CD4-positive, alpha-beta memory T cell (primary cell): ENCODE measurements at places on chromosomes 3 and 15. TPM values are rescaled to one million over a fixed set of nuclear protein-coding genes. Genes with fewer than 3 reads are reported as not detected.

The CHRD gene
- not detected for polyA plus RNA-seq

DNA sequence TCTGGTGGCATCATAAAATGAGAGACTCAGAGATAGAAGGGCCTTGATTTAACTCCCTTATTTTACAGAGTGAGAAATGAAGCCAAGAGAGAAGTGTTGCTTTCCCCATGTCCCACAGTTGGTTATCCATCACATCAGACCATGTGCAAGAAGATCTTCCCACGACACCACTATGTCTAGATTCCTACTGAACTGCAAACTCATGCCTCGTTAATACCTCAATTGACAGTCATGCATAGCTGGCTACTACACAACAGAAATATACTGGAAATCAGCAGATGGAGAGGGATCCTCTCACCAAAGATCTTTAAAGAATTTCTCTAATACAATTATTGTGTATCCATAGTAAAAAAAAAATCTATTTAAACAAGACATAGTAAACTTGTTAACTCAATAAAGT is 33.3 kb downstream of the PEAK1 start:
- DNase-seq = no peak
- no peaks in the 10 kb centered on the region for H3K27me3 ChIP-seq
- no peak overlapping the region for H3K4me3 ChIP-seq
- no peaks in the 10 kb centered on the region for H3K4me1 ChIP-seq
- H3K36me3 ChIP-seq = no peaks in the 10 kb centered on the region

- no peak overlapping the region for H3K27ac ChIP-seq
- H3K4me1 ChIP-seq = no peaks in the 10 kb centered on the region
- DNase-seq = no peak
- no peak overlapping the region for H3K4me3 ChIP-seq
- H3K27me3 ChIP-seq = no peaks in the 10 kb centered on the region
These were observed 127.4 kb upstream of the SLC6A11 start for GRCh38 chr3:10688548-10689172.

DNA sequence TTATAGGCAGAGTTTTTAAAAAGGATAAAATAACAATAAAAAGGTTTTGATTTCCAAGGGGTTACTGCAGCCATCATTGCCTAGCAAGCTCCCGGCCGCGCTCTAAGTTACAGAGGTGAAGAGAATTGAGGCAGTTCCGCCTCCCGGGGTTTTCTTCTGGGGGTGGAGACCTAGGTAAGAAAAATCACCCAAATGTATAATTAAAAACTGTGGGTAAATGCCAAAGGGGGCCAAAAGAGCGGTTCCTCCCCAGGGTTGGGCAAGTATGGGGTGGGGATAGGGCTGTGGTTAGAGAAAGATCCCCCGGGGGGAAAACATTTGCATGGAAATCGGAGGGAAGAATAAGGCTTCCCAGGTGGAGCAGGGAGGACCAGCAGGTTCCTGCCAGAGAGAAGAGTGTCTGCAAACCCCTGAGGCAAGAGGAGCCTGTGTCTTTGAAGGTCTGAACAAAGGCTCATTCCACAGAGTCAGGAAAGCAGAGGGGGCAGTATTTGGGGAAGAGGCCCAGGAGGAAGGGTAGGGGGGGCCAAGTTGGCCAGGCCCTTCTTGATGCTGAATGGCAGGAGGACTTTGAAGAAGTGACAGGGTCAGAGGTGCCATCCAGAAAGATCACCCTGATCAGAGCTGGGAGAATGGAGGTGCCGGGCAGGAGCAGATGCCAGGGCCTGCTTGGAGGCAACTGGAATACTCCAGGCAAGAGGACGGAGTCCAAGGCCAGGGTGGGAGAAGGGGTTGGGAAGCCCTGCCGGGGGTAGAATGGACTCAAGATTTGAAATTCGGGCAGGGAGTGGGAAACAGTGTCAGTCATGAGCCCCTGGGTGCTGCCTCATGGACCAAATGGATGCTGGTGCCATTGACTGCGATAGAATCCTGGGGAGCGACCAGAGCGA is 152.9 kb upstream of the RGMA start:
- H3K36me3 ChIP-seq = no peaks in the 10 kb centered on the region
- no peaks in the 10 kb centered on the region for H3K27me3 ChIP-seq
- no peaks in the 10 kb centered on the region for H3K4me1 ChIP-seq
- H3K4me3 ChIP-seq = no peak overlapping the region

DNA sequence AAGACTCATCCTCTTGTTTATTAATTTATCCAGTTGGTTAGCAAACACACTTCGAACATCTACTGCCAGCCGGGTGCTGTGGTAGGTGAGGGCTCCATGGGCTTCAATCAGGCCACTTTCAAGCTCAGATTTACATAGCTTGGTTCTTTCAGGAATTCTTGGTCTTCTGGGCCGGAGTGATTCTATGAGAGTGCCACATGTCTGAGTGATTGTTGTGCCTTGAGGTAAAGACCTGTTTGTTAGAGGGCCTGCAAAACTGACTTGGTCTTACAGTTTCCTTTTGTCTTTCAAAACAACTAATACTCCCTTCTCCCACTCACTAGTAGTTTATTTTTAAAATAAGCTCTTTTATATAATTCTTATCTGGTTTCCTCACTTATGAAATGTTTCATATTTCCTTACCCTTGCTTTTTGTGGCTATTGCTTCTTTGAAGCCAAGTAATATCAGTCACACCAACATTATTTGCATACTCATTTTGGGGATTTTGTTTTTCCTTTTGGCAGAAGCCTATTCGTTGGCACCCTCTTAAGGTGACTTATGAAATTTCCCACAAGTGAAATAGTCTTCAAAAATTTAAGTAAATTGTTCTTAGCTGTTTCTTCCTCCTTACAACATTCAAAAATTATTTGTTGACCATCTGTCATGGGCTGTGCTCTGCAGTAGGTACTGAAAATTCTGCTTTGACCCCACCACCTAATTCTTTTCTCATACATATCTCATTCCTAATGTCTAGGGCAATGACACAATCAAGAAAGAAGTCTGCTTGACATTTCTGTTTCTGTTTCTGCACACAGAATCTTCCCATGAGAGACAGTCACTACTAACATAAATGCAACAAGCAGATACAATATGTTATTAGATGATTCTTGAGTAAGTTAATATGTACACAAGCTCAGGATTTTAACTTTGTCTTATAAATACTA is 120.2 kb downstream of the LRRC28 start:
- no peaks in the 10 kb centered on the region for H3K27me3 ChIP-seq
- H3K27ac ChIP-seq = no peak overlapping the region
- peaks cover 3% of the 10 kb centered on the region for H3K4me1 ChIP-seq
- DNase-seq = no peak
